B cell (primary cell): ENCODE measurements at places on chromosomes 16 and 17.

DNA sequence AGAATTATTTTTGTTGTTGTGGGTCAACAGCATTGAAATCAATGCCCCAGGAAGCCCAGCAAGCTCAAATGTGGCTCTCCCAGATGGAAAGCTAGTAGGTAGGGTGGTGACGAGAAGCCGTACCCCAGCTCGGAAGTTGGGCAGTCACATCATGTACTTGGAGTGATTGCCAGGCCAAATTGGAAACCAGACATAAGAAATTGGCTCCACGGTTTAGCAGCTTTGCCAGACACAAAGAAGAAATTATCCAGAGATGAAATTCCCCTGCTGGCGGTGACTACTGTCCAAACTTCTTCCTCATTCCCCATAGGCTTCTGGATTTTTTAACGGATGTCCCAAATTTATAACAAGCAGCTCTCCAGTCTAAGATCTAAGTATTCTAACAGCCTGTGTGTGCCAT, 95.9 kb downstream of the OR1D5 start:
- no peak for DNase-seq

GRCh38 chr17:13575922-13576419, 25.8 kb downstream of the HS3ST3A1 start:
- no peak for DNase-seq

DNA sequence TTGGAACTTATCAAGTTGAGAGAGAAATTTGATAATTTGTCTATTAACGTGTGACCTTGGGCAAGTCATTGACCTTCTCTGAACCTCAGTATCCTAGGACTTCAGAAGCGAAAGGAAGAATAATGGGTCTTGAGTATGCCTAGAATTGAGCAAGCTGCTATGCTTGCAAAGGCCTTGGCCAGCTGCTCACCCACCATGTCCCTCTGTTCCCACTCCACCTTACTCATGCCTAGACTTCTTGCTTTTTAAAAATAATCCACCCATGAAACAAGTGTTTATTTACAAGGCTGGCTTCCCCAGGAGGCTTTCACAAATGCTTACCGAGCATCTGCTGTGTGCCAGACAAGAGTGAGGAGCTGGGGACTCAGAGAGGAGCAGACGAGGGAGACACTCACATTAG, 590.6 kb downstream of the MAF start:
- DNase-seq: no peak

GRCh38 chr17:29924786-29925185, 5.2 kb downstream of the SSH2 start:
- no peak for DNase-seq

- DNase-seq: no peak
These were observed 69.6 kb upstream of the ZNF750 start for GRCh38 chr17:82909322-82909904.

GRCh38 chr17:71232801-71233559, 887.8 kb upstream of the SOX9 start:
- DNase-seq: no peak

DNA sequence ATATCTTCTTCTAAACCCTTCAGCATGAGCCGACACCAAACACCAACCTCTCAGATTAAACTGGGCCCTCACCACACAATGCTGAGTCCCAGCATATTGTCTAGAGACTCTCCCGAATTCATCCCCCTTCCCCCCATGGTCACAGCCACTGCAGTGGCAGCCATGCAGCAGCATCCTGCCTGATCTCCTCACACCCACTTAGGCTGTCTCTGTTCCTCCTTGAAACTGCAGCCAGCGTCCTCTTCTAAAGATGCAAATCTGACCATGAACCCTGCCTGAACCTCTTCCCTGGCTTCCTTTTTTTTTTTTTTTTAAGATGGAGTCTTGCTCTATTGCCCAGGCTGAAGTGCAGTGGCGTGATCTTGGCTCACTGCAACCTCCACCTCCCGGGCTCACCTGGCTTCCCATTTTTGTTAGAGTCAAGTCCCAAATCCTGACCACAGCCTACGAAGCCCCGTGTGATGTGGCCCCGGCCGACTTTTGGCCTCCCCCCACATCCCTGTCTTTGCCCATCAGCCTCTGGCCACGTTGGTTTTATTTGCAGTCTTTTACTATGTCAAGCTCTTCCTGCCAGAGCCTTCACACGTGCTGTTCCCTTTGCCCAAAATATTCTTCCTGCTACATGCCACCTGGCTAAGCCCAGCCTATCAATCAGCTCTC, 2.8 kb downstream of the FA2H start:
- peak; percentile 55 for DNase-seq

- no peak for DNase-seq
These were observed 6.4 kb downstream of the PRKCA start for GRCh38 chr17:66308856-66309255.

GRCh38 chr16:23274968-23275367, 27.1 kb upstream of the SCNN1B start:
- DNase-seq: no peak

- no peak for DNase-seq
These were observed 27.6 kb upstream of the RBBP6 start for GRCh38 chr16:24511792-24512191.

GRCh38 chr17:20153231-20153630, 144.1 kb downstream of the SPECC1 start:
- peak; percentile 43 for DNase-seq

DNA sequence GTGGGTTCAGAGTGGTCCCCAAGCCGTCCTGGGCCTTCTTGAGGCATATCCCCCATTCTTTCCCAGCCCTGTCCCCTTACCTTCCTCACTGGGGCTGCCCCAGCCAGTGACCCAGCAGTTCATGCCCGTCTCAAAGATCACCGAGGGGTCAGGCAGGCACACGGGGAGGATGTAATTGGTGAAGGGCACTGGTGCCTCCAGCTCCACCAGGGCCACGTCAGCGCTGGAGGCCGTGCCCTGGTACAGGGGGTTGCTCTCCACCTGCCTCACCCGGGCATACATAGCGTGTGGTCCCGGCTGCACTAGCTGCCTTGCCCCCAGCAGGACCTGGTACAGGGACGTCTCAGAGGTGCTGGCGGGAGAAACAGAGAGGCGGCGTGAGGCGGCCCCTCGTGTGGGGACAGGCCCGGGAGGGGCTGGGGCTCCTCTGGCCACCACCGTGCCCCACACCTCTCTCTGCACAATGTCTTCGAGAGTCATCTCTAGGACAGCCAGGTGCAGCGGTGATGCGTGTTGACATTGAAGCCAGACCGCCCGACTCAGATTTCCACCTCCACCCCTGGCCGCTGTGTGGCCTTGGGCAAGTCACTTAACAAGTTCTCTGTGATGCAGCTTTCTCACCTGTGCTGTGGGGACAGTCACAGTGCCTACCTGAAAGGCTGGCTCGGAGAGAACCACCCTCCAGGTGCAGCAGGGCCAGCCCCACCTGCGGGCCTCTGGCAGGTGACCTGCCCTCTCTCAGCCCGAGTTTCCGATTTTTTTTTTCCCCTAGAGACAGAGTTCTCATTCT, 5.8 kb downstream of the PRSS27 start:
- DNase-seq: no peak

DNA sequence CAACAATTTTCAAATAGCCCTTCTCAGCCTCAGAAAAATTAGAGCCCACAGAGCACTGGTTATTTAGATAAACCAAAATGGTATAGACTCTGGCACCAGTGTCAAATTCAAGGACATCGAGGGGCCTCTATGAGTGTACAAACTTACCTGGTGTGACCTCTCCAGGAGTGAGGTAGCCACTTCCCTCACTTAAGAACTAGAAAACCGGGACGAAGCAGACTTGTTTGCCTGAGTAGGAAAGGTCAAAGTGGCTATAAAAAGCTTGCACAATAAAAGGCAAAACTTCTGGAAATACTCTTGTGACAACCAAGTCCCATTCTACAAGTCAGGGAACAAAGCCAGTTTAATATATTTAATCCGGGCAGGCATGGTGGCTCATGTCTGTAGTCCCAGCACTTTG, 39.2 kb upstream of the PRSS54 start:
- no peak for DNase-seq

- no peak for DNase-seq
These were observed 12.6 kb downstream of the PHB1 start for GRCh38 chr17:49401971-49402611.

GRCh38 chr17:57999496-58000017, 7.5 kb downstream of the SRSF1 start:
- DNase-seq: peak; percentile 83

- DNase-seq: no peak
These were observed 650 bp upstream of the AANAT start for GRCh38 chr17:76466775-76467130.

DNA sequence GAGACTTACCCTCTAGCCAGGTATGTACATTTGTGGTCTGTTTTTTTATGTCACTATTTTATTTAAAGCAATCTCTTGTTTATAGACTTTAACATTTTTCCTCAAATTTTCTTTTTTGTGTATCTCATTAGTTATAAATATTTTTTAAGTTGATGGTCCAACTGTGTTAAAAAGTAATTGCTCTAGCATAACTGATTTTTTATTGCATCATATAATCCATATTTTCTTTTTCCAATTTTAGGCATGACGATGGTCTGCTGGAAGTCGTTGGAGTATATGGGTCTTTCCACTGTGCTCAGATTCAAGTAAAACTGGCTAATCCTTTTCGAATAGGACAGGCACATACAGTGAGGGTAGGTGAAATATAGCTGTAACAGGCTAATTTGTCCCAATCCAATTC, 27.9 kb downstream of the DGKE start:
- DNase-seq: no peak

DNA sequence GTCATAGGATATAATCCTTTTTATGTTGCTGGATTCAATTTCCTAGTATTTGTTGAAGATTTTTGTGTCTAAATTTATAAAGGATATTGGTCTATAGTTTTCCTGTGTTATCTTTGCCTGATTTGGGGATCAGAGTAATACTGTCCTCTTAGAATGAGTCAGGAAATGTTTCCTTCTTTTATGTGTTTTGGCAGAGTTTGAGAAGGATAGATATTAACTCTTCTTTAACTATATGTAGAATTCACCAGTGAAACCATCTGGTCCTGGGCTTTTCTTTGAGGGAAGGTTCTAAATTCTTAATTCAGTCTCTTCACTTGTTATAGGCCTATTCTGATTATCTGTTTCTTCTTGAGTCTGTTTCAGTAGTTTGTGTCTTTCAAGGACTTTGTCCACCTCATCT, 66.3 kb upstream of the NACA2 start:
- DNase-seq: no peak

- DNase-seq: no peak
These were observed 3.3 kb upstream of the FBXL20 start for GRCh38 chr17:39404542-39405378.

DNA sequence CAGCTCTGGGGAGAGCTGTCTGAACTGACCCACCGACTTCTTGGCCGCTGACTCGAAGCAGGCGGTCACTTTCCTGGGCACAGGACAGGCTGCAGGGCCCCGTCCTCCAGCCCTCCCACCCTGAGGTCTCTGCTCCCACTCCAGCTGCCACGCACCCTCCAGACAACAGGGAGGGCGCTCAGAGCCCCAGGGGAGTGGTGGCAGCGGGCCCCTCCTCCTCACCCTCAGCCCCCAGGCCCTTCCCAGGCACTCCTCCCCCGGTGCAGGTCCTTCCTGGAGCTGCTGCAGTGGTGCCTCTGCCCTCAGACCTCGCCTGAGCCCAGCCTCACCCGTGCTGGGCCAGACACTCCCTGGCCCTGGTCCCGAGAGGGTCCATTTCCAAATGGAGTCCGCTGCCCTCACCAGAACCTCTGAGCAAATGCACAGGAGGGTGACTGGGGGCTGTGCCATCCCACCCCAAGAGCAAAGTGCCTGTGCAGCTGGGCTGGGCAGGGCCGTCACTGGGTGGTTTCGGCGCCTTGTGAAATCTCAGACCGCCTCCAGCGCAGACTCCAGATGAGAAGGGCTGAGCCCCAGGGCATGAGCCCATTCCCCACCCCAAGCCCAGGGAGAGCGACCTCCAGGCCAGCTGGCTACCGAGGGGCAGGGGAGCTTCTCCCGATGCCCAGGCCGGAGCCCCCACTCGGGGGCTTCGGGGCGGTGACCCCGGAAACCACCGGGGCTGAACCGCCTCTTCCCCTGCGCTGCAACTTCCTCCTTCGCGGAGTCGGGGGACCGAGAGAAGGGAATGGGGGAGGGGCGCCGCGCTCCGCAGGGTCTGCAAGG, 717 bp downstream of the CYBA start:
- DNase-seq: peak; percentile 85

GRCh38 chr17:44932096-44932786, 15.3 kb downstream of the KIF18B start:
- no peak for DNase-seq

- no peak for DNase-seq
These were observed 45.6 kb upstream of the NKD1 start for GRCh38 chr16:50502616-50503011.

- no peak for DNase-seq
These were observed 138.3 kb downstream of the FOXL1 start for GRCh38 chr16:86716649-86717048.

DNA sequence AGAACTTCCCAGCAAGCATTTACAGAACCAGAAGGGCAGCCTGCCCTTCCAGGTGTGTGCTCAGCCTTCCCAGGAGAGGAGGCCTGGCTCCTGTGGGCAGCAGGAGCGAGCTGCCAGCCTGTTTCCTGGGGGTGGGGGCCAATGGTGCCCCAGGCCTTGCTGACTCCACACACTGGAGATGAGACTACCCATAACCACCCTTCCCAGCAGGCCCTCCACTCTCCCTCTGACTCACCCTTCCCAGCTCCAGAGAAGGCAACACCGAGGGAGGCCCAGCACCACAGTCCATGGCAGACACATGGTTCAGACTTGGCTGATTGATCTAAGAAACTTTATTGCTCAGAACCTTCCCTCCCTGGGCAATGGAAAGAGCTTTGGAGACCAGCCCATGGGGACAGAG, 1.8 kb upstream of the PRSS53 start:
- no peak for DNase-seq

- DNase-seq: no peak
These were observed 180.9 kb upstream of the TOX3 start for GRCh38 chr16:52727849-52728248.

- DNase-seq: no peak
These were observed 12.9 kb downstream of the STH start for GRCh38 chr17:46011711-46012505.

DNA sequence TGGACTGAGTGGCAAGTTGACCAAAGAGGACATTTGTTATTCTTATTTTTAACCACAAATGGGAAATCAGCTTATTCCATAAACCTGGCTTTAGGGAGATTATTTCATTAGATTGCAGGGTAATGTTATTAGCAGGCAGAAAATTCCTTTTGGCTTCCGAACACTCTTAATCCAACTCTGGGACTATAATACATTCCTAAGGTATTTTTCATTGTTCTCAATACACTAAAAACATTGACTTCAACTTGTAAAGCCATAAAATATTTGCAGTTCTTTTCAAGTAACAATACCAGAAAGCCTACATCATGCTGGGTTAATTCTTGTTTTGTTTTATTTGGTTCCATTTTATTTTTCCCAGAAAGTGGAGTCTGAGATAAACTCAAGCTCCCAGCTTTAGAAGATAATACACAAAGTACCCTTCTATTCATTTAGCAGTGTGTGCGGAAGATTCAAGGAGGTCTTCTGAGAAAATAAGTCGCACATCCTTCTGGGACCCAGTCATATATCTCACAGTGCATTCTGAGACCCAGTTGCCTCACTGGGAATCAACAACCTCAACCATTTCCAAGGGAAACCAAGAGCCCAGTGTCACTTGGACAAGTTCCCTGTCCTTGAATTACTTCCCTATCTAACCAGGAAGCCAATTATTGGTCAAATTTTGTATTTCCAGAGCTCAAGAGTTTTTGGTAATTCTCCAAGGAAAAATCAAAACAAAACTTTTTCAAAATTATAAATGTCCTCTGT, 389.6 kb upstream of the DYNLRB2 start:
- DNase-seq: no peak

- no peak for DNase-seq
These were observed 264.6 kb downstream of the HS3ST3A1 start for GRCh38 chr17:13337151-13337550.
